ENCODE measurements at places on chromosomes 1 and 21.

DNA sequence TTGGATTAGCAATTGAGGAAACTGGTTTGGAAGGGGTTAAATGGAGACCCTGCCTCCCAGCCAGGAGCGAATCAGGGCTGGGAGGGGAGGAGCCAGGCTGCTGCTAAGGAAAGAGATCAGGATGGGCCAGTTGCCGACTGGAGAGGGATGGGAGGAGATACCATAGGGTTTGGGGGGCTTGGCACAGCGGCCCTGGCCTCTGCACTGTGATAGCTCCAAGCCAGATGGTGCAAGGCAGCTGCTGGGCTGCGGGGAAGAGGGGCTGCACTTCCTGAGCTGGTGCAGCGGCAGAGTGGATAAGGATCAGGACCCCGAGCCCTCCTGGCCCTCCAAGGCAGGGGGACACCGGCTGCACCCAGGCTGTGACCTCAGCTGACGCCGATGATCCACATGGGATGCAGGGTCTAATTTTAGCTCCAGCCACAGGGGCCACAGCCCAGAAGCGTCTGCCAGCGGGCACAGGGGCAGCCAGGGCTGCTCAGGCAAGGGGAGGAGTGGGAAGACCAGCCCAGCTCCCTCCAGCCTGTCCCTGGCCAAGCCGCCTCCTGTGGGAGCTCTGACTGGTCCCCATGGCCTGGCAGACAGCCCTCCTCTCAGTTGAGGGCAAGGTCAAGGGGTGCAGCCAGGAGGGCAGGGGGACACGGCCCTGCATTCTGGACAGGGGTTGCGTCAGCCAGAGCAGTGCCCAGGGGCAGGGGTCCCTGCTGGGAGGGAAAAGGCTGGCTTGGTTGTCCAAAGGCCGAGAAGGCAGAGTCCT, at the start of gene EXTL1:
EXTL1 (plus strand) TSS at position 129 of the 757 bp plus-strand sequence. CDS start 872 bp downstream, outside the sequence.
- no peak for ATAC-seq

GRCh38 chr1:93728480-93729131, 47.0 kb upstream of the BCAR3 start:
- no peak for ATAC-seq

GRCh38 chr1:8590721-8591351, 226.6 kb downstream of the RERE start:
- ATAC-seq = no peak

DNA sequence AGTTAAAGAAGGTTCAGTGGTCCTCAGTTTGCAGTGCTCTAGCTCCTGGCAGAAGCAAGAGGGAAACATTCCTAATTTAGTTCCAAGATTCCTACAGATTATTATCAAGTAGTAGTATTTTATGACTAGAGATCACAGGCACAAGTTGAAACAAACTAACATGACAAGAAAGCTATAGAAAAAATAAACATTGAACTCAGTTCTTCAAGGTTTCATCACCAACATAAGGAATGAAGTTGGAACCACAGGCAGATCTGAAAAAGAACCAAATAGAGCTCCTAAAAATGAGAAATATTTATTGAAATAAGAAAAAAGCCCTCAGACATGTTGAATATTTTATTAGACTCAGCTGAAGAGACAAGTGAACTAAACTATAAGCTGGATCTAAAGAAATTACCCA, 40.6 kb downstream of the PDC start:
- ATAC-seq = no peak

- ATAC-seq = no peak
Observed at GRCh38 chr1:244236101-244236500, 185.0 kb downstream of the ZBTB18 start.

Measured in stimulated activated memory B cell treated with anti-CD40 and anti-IgM and Interleukin-4, amounts not matched to agents 10 μg/mL and 1 μg/mL and 100 μg/mL, for 72 hours (primary cell).